ENCODE measurements at places on chromosomes 4 and X.

- no peak for DNase-seq
Measured at GRCh38 chr4:76744241-76744921, 153.6 kb downstream of the SOWAHB start.

DNA sequence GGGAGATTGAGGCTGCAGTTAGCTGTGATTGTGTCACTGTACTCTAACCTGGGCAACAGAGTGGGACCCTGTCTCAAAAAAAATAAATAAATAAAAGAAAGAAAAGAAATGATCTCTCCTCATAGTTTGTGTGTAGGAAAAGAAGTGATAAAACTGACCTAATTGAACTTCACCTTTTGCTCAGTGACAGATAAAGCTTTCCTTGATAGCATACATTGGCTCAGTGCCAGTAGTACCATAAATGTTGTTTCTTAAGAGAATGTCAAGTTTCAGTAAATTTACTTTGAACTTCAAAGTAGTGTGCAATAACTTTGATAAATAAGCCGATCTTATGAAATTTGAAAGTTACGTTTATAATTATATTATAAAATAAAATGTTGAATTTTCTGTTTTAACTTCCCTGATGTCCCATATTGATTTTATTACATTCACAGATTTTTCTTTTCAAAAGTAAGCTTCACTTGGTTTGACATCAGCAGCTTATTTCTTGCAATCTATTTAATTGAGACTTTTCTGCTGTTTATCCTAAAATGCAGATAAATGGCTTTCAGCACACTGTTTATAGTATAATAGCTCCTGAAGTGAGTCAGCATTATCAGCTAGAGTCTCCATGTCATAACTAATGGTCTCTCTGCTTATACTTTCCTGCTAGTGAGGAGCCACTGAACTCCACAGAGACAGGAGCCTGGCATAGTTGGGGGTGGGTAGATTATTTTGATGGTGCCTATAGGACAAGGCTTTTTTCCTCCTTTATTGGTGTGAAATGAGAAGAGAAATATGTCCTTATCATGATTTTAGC lies 330.1 kb downstream of the BMPR1B start:
- DNase-seq, result no peak

DNA sequence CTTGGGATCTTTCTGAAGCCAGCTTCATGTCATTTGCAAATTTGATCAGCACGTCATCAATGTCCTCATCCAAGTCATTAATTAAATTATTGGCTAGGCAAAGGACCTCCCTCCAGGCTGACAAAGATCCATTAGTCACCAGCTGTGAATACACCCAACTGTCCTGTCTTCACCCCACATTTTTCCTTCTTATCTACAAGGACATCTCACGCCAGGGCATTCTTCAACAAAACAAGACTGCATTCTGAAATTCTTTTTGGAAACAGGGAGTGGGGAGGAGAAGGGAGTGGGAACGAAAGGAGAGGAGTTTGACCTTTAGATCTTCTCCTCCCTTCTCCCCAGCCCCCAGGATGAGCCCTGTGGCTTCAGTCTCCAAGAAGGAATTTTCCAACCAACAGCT lies 32.7 kb downstream of the NLGN3 start:
- DNase-seq, result no peak

DNA sequence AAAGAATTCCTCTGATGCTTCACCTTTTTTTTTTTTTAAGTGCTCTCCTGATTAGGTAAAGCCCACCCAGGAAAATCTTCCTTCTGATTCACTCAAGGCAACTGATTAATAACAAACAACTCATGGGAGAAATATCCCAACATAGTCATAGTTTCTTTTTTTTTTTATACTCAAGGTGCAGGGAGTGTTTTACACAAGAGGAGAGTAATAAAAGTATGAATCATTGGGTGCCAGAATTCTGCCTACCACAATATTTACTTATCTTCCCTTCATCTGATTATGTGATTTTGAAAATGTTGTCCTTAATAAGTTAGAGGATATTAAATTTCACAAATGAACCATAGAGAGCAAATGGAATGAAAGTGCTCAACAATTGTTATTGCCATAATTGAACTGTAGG lies 329.9 kb downstream of the TECRL start:
- DNase-seq, result no peak

DNA sequence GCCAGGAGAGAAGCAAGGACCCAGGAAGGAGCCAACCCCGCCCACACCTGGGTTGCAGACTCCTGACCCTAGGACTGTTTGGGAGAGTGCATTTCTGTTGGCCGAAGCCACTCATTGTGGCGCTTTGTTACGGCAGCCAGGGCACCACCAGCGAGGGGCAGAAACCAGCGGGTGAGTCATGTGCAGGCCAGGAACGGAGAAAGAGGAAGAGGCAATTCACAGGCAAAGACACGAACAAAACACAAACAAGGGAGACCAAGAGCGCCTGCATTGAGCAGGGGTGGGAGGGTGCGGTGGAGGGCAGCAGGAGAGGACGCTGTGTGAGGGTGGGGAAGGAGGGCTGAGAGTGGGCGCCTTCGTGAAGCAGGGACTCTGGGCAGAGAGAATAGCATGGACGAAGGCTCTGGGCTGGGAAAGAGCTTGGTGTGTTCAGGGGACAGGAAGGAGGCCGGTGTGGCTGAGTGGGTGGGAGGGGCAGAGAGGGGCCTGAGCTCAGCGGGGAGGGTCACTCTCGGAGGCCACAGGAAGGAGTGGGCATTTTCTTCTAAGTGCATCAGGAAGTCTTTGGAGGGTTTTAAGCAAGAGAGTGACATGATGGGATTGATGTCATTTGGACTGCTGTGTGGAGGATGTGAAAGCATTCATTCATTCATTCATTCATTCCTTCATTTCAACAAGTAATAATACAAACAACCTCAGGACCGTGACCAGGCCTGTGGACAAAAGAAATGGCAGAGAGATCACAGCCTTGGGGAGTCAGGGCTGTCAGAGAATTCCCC lies 12.2 kb upstream of the WFS1 start:
- DNase-seq, result no peak

- DNase-seq, result no peak
Measured at GRCh38 chrX:102684772-102685520, 27.3 kb upstream of the GPRASP2 start.

DNA sequence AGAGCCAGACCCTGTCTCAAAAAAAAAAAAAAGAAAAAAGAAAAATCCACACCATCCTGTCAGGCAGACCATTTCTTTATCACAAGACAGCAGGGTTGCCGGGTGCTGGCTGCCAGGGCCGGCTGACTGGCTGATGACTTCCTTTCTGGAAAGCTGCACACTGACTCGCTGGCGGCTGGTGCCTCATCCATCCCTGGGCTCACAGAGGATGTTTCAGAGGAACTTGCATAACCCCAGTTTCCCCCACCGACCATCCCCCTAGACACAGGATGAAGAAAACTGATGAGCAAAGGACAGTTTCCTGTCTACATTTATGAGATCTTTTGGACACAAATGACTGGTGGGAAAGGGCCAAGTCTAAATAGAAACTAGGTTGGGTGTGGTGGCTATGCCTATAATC lies 14.1 kb downstream of the HPSE start:
- no peak for DNase-seq

DNA sequence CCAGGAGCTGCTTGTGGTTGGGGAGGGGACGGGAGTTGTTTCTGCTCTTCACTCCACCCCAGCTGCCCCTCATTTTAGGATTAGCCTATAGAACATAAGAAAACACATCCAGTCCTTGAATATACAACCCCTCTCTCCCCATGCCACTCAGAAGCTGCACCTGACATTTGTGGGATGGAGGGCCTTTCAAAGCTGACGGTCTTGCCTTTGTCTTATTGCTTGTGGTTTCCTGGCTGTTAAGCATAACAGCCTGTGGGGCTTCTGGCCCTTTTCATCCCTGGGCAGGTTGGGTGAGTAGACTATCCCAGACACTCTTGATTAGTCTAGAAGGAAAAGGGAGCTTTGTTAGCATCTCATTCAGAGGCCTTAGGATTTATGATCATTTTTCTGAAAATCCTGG lies 407.6 kb upstream of the BOD1L1 start:
- DNase-seq, result no peak

- no peak for DNase-seq
Measured at GRCh38 chr4:35300996-35301774, 943.1 kb downstream of the ARAP2 start.

- DNase-seq, result no peak
Measured at GRCh38 chrX:116267511-116268040, 97.0 kb downstream of the AGTR2 start.

DNA sequence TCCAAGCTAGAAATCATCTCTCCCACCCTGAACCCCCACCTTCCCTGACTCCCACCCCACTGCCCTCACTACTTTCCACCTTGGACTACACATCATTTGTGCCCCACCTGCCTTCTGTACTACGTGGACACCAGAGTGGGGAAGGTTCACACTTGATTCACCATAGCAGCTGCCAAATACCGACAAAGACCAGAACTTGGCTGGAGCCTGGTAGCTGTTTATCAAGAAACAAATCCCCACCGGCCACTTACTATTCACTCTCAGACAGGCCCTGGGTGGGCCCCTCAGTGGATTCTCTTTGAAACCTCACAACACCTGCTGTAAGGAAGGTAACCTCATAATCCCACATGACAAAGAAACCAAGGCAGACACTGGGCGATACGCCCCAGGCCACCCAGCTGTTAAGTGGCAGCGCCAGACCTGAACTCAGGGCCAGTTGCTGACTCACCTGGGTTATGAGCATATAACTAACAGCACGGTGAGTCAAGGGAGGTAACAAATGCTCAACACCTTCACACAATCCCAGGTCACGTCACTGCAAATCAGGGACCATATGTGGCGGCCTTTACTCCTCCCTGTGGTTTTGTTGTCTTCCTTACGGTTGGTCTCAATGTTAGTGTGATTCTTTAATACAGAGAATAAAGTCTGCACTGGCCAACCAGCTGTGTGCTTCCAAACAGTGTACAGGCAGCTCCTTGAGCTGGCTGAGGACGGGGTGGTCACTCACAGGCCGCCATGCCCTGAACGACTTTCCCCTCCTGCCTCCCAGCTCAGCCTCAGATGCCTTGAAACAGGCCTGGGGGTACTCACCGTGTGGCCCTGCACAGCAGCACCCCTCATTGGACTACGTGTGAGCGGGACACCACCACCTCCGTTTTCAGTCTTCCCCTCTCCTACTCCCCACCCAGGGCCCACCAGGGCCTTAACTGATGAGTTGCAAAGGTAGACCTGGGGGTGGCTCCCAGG lies 7.5 kb downstream of the WDR1 start:
- no peak for DNase-seq

GRCh38 chr4:13783800-13784411 lies 156.4 kb upstream of the BOD1L1 start:
- no peak for DNase-seq

DNA sequence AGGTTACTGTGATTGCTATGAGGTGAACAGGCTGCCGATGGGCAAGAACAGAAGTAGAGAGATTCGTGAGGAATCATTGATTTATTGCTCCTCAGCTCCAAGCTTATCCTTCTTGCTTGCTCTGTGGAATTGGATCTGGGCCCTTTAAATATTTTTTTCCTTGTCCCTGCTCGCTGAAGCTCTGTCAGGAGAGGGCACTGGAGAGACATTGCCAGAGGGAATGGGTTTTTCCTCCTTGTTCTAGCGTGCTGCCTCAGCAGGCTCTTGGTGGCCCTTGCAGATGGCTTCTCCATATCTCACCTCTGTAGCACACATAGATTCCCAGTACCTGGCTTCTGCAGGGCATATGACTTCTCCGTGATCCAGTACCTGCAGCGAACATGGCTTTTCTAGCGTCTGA lies 67.4 kb downstream of the CNGA2 start:
- no peak for DNase-seq

DNA sequence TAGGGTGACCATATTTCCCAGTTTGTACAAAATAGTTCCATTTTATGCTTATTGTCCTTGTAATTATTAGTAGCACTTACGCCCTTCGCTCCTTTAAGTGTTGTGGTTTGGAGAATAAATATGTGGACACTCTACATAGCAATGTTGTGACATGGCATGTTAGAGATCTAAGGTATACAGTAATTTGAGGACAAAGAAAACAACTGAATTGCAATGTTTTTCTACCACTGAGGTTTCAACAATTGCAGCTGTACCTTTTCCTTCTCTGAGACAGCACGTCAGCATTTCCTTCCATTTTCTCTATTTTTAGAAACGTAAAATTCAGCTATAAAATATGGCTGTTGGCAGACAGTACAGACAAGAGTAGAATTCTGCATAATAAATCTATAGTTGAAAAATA lies 323.1 kb downstream of the MAPK10 start:
- DNase-seq, result no peak

GRCh38 chrX:141619336-141619735 lies 29.8 kb downstream of the SPANXA2 start:
- no peak for DNase-seq

- DNase-seq, result peak; percentile 82
Measured at GRCh38 chrX:137565921-137566745, at the start of gene ZIC3. Gene ZIC3, plus strand, starts transcription at chrX:137566127. Its CDS starts 565 bp downstream, at chrX:137566692.

- DNase-seq, result no peak
Measured at GRCh38 chrX:108198420-108198819, 106.8 kb downstream of the ATG4A start.

DNA sequence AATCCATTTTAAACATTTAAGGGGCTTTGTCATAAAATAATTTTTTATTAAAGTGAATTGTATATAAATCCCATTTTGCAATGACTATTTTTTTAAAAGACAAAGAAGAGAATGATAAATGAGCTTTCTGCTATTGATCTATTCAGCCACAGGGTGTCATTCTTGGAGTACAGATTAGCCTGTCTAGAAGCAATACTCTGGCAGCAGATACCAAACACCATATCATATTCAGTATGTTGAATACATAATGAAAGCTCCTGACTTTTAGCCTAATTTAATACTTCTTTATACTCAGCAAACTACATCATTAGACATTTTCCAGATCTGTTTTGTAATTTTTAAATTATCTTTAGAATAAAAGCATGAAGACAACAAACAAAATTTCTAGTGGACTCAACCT lies 496.3 kb downstream of the PDGFC start:
- no peak for DNase-seq

GRCh38 chr4:74447636-74448233 lies 2.8 kb downstream of the AREG start:
- DNase-seq, result no peak

GRCh38 chr4:121873604-121874003 lies 3.3 kb upstream of the BBS7 start:
- no peak for DNase-seq

DNA sequence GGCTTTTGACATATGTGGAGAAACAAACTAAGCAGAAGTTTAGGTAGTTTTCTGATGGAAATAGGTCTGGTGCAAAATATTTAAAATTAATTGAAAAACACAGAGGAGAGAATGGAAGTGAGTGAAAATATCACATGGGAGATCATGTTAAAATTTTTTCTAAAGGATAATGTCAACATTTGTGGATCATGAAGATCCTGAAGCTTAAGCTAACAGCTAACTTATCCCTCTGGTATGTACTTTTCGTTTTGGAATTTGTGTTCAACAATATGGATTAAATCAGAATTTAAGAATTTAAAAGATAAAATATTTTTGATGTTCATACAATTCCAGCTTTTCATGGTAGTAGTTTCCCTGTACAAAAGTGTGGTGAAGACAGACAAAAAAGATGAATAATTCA lies 572.8 kb upstream of the FAM241A start:
- no peak for DNase-seq

- DNase-seq, result peak; percentile 38
Measured at GRCh38 chr4:7425591-7426468, 8.9 kb downstream of the PSAPL1 start.
